A549 treated with CpdA at 1 μM for 4 hours (cell line): ENCODE measurements at places on chromosomes 4 and X. TPM values are rescaled to one million over a fixed set of nuclear protein-coding genes. Genes with fewer than 3 reads are reported as not detected.

The SPIN2A gene
- total RNA-seq = 0.12 to 0.32 TPM (median 0.14 TPM) in 4 of 5 replicates, not detected in the other

The ADH1C gene
- not detected in 5 replicates for total RNA-seq

The NSUN7 gene
- total RNA-seq = 0.14 to 0.53 TPM (median 0.30 TPM) in 5 replicates

The PRR32 gene
- total RNA-seq = not detected in 5 replicates

The NEIL3 gene
- total RNA-seq = 13.7 to 16.3 TPM (median 15.4 TPM) in 5 replicates
